ENCODE measurements at places on chromosomes 4 and X.

- DNase-seq, result peak; percentile 10
Observed at GRCh38 chr4:121898150-121898549, 27.9 kb upstream of the BBS7 start.

DNA sequence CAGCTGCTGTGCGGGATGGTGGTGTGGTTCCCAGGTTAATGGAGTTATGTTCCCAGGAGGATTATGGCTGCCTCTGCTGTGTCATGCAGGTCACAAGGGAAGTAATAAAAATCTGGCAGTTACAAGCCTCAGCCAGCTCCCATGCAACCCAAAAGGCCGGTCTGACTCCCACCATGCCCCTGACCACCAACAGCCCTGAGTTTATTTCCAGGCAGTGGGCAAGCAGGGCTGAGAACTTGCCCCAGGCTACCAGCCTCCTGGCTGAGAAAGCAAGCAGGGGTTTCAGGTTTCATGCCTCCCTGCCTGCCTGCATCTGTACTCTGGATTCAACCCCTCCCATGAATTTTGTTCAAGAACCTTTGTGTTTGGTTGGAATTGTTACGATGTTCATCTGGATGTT lies 732.7 kb upstream of the POU3F4 start:
- no peak for DNase-seq

DNA sequence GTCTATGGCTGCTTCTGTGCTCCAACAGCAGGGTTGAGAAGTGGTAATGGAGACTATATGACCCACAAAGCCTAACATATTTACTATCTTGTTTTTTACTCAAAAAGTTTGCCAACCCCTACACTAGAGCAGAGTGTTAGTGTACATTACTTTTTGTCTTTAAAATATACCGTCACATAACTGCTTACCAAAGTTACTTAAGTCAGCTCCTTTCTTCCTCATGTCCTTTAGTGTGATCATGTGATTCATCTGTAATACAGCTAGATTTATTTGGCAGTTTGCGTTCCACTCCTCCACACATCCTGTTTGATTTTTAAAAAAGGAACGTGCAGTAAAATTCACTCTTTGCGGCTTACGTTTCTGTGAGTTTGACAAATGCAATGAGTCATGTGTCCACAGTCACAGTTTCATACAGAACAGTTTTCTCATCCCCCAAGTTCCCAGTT lies 162.4 kb upstream of the GPRIN3 start:
- DNase-seq, result no peak

DNA sequence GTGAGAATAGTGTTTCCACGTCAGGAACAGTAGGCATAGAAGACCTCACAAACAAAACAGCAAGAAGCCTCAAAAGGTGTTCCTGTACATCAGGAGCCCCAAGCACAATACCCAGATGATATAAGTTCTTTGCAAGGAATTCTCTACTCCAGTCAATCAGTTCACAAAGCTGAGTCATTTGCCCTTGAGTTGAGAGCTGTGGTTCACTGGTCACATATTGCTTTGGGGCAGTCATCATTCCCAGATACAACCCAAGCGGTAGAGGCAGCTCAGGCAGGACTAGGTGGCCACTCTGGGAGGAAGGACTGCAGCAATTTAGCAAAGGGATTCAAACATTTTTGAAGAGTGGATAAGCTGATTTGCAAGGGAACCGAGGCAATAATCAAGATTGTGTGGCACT lies 551.5 kb upstream of the ZFP42 start:
- DNase-seq, result no peak

GRCh38 chr4:32440391-32440790 lies 1720.2 kb downstream of the PCDH7 start:
- no peak for DNase-seq

GRCh38 chr4:10983268-10983667 lies 298.7 kb upstream of the CLNK start:
- DNase-seq, result no peak

DNA sequence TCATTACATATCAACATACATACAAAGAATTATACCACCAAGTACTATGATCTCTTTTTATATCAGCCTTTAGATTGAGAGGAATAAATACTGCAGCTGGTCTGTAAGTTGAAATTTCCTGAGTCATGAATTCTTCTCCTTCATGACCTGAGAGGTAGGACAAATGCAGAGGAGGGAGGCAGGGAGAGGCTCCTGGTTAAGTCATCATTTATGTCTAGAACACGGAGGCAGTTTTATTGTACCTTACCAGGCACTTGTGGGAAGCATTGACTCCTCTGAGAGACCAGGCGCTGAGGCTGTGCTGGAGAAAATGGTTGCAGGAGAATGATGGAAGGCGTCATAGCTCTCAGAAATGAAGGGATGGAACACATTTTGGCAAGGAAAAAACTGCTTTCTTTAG lies 12.5 kb upstream of the CASK start:
- DNase-seq, result no peak

DNA sequence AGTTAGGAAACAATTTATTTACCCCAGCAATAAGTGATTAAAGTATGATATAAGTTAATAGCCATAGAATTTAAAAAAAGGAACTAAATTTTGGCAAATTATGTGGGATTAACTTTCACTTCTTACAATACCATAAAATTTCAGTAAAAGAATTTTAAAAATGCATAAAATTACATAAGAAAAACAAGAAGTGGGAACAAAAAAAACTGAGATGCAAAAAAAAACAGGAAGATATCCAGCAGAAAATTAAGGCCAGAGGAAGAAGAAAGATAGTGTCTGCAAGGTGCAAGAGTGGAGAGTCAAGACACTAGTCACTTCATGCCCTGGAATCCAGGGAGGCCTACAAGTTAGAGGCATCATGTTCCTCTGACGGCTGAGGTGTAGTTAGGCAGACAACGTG lies 184.2 kb downstream of the GASK1B start:
- no peak for DNase-seq

GRCh38 chr4:104966349-104967033 lies 180.2 kb upstream of the TET2 start:
- DNase-seq, result no peak

GRCh38 chr4:184851200-184851541 lies 25.4 kb upstream of the ACSL1 start:
- no peak for DNase-seq

DNA sequence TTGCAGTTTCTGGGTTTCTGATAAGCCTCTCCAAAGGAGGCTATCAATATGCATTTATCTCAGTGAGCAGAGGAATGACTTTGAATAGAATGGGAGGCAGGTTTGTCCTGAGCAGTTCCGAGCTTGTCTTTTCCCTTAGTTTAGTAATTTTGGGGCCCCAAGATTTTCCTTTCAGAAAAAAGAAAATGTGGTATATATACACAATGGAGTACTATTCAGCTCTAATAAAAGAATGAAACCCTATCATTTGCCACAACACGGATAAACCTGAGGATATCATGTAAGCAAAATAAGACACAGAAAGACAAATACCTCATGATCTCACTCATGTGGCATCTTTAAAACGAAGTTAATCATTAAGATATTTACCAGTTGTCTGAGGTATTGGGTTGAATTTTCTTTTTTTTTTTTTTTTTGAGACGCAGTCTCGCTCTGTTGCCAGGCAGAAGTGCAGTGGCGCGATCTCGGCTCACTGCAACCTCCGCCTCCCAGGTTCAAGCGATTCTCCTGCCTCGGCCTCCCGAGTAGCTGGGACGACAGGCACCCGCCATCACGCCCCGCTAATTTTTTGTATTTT lies 540 bp downstream of the ZNF721 start:
- no peak for DNase-seq

DNA sequence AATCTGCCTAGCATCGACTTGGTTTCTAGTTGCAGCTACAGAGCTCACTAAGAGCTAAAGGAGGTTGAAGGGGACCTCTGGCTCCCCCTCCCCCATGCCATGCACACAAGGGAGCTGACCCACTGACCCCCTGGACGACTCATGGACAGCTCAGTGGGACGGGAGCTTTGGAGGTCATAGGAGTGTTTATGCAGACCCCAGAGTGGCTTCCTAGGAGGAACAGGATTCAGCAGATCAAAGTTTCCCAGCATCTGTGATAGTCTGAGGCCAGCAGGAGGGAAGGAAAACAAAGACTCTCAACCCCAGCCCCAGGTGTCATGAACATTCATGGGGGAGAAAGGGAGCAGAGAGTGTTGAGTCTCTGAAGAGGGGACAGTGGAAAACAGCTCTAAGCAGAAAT lies 104.4 kb downstream of the ARSF start:
- DNase-seq, result no peak

DNA sequence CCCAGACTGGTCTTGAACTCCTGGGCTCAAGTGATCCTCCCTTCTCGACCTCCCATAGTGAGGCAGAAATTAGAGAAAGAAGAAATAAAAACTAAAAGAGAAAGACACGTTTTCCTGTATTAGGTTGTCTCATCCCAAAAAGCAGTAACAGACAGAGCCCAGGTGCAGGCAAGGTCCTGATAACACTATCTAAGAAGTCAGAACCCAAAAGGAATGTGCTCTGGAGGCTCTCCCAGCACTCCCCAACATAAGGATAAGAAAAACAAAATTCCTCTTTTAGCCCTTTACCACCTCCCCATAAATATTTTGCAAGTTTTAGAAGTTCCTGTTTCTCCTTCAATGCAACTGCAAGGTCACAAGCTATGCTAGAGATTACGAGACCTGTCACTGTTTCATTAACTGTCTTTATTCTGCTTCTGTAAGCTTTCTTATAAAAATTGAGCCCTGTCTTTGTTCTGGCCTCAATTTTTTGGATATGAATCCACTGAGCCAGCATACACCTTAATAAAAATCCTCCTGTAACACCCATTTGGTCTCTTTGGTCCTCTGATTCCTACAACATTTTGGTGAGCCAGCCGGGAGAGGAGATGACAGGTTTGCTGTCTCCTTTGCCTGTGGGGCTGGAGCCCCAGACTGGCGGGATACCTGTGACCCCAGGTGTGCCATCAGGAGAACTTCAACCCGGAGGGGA lies 25.9 kb downstream of the LIAS start:
- DNase-seq, result no peak

GRCh38 chrX:38271154-38271716 lies 50.6 kb upstream of the SRPX start:
- no peak for DNase-seq

DNA sequence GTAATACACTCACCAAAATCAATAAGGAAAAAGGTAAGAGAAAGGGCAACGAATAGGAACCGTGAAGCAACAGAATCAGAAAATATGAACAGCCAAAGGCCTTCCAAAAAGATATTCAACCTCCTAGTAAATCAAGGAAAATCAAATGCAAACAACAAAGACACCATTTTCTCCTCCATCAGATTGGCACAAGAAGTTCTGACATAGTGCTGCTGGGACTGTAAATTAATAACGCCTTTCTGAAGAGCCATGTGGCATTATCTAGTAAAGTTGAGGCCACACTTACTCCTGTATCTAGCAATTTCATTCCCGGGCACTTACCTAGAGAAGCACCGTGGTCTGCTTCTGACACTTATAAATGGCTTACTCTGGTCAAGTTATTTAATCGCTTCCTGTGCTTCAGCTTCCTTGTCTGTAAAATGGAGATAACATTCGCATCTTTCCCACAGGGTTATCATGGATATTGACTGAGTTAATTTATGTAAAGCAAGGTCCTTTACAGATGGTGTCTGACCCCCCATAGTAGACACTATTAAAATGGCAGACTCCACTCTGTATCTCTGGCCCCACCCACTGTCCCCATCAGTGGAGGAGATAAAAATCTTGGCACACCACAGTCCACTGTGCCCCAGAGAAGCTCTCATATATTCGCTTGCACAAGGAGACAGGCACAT lies 20.5 kb upstream of the ENPP6 start:
- DNase-seq, result no peak

GRCh38 chrX:98501426-98501825 lies 1617.7 kb downstream of the RPA4 start:
- no peak for DNase-seq

DNA sequence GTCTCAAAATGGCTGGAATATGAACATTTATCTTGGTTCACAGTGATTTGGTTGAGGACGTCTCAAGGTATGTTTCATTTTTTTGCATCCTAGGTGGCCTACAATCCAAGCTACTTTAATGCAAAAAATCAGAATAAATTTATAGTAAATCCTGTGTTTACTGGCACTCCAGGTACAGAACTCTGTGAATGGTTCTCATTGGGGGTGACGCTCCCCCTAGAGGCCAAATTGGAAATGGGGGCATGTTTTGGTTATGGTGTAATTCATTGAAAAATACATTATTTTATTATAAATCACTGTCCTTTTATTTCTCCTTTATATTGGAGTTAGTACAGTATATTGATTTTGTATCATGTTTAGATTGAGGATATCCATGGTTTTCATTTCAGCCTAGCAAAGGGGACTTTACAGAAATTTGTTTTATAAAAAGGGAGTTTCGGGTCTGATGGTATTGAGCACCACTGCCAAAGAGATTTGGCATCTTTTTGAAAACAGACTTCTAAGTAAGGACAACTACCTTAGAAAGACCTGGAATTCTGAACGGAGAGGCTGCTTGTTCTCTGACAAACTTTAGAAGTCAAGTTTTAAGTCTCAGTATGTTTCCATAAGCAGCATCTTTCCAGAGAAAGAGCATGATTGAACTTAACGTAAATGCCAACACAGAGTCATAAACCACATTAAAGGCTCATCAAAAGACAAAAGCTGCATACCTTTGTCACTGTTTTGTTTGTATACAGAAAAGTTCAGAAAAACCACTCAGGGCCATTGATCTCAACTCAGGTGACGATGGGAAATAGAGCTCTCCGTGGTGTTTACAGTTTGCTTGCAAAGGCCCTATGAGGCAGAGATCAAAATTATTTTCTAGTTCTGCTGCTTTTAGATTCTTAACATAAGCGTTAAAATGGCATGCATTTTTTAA lies 19.4 kb downstream of the MTM1 start:
- peak; percentile 30 for DNase-seq

- DNase-seq, result no peak
Observed at GRCh38 chr4:73603271-73603710, 16.9 kb downstream of the RASSF6 start.

DNA sequence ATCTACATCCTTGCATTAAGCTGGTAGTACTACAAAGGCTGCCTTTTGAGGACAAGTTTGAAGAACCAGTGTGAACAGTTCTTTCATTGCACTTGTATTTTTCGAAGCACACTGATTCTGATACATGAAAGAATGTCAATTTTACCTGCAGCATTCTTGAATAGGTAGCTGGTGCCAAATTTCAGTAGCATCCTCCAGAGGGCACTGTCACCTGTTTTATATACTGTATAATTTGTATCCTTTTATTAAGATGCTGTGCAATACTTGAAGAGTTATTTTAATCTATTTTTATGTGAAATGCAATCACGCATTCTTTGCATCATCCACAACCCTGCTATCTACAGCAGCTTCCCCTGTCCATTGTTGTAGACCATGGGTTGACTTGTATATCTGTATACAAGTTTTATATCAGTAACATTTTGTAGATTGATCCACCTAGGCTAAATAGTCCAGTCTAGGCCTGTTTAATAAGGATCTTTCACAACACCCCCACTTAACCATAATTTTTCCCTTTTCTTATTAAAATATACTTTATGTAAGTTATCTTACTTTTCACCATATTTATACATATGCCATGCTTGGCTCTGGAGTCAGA lies 325.7 kb downstream of the PCDH7 start:
- DNase-seq, result peak; percentile 15

GRCh38 chr4:100098011-100098545 lies 92.2 kb downstream of the DDIT4L start:
- DNase-seq, result no peak

GRCh38 chr4:168188754-168189153 lies 96.4 kb downstream of the ANXA10 start:
- no peak for DNase-seq

GRCh38 chrX:96835660-96836289 lies 47.9 kb upstream of the RPA4 start:
- no peak for DNase-seq

Measured in WTC11 (cell line).